NCI-H1417 treated with DMSO at 0.1 percent for 48 hours (cell line): ENCODE measurements at places on chromosomes 16 and 17.

DNA sequence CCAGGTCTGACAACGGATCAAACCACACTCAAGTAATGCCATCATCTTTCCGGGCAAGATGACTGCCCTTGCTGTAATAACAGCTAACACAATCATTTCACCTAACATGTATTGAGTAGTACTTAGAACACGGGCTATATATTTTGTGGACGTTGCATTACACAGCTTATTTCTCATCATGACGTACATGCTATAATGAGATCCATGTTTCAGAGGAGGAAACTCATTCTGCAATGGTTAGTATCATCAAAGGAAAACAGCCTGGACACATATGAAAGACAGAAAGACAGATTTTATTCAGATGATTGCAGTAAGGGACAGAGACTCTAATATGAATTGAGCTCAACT lies 446.7 kb downstream of the HS3ST3B1 start:
- no peak for DNase-seq

- no peak for DNase-seq
Observed at GRCh38 chr16:4051591-4051990, 64.7 kb downstream of the ADCY9 start.

DNA sequence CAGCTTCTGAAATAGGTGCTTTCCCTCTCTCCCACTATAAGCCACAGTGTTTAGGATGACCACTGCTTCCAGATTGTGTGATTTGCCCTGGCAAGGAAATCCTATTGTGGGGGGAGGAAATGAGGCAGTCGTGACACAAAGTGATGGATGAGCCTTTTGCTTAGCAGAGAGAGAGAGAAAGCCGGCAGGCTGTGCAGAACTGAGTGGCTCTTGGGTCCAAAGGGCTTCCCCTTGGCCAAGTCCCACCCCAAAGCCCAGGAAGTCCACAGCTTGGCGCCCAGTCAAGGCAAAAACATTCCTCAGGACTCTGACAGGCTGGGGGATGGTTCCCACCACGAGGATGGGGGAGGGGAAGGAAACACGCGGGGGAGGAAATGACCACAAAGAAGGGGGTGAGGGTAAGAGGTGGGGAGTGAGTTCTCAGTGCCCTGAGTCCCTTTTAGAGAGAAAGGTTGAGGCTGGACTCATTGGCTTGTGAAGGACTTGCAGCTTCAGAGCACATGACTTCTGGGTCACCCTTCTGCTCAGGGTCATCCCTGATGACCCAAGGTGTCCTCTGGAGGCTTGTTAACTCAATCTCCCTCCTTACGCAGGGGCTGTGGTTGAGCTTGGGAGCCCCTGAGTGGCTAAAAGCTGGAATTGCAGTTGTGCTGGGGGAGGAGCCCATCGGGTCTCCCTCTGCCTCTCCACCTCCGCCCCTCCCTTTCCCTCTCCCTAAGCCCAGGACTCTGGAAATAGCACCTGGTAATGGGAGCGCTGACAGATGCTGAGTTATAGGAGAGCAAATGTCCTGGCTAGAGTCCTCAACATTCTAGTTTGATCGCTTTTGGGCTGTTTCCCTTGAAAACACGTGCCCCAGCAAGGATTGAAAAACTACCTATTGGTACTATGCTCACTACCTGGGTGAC lies 10.3 kb upstream of the MSL1 start:
- peak; percentile 57 for DNase-seq

- DNase-seq, result no peak
Observed at GRCh38 chr17:80664217-80664790, 119.7 kb downstream of the RPTOR start.

GRCh38 chr17:72725433-72726068 lies 366.9 kb downstream of the SLC39A11 start:
- DNase-seq, result peak; percentile 27

- no peak for DNase-seq
Observed at GRCh38 chr17:60351012-60351695, 40.8 kb downstream of the USP32 start.

DNA sequence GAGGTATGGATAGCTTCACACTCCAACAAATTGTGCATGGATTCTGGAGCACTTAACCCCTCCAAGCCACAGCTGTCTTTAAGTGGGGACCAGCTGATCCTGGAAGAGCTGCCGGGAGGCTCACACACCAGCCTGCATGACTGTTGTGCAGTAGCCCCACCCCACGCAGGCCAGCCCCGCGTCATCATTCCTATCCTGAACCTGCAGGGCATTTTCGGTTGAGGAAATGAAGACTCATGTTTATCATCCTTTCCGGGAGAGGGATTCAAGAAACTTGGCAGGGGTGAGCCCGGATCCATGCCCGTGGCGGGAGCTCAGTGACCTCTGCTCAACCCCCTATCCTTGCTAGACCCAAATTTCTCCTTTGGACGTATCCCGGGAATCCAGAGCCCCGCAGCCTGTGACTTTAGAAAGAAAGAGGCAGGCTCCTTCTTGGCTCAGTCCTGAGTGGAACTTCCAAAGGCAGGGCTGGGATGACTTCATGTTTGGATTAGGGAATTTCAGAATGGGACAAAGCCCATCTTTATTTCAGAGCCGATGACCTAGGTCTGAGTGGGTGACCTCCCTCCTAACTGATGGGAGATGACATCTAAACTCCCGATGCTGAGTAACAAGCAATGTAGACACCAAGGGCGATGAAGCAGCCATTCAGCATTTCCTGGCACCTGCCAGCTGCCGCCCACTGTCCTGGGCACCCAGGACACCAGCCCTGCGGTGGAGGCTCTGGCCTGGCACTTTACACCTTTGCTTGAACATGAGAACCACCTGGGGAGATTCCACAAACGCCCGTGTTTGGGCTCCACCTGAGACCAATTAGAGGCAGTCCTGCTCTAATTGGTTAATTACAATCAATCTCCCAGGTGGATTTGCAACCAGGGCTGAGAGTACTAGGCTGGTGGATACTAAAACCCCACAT lies 43.3 kb upstream of the CMIP start:
- no peak for DNase-seq

GRCh38 chr16:77745972-77746371 lies 23.7 kb downstream of the NUDT7 start:
- no peak for DNase-seq

DNA sequence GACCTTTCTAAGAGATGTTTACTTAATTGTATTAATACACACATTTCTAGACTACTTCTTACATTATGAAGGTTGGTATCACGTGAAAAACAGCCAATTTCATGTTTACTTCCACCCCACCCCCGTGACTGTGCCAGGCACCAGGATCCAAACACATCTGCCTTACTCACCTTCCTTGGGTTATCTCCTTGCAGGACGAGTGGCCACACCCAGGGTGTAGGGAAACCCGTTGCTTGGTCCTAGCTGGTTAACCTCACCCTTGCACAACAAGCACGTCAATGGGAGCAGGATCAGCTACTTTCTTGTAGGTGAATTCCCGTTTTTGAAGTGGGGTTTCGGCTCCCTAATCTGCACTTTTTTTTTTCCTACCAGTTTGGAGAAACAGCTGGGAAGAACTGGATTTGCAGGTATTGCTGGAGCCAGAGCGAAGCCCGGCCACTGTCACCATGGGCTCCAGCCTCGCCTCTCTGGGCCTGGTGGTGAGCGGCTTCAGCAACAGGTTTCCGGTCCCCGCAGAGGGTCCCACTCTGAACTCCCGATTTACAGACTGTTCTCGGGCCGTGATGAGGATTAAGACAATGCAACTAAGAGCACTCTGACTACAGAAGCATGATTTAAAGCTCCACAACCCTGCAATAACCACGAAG lies 2.1 kb upstream of the UBB start:
- DNase-seq, result no peak

- DNase-seq, result no peak
Observed at GRCh38 chr17:69069226-69069750, 8.6 kb upstream of the ABCA9 start.

DNA sequence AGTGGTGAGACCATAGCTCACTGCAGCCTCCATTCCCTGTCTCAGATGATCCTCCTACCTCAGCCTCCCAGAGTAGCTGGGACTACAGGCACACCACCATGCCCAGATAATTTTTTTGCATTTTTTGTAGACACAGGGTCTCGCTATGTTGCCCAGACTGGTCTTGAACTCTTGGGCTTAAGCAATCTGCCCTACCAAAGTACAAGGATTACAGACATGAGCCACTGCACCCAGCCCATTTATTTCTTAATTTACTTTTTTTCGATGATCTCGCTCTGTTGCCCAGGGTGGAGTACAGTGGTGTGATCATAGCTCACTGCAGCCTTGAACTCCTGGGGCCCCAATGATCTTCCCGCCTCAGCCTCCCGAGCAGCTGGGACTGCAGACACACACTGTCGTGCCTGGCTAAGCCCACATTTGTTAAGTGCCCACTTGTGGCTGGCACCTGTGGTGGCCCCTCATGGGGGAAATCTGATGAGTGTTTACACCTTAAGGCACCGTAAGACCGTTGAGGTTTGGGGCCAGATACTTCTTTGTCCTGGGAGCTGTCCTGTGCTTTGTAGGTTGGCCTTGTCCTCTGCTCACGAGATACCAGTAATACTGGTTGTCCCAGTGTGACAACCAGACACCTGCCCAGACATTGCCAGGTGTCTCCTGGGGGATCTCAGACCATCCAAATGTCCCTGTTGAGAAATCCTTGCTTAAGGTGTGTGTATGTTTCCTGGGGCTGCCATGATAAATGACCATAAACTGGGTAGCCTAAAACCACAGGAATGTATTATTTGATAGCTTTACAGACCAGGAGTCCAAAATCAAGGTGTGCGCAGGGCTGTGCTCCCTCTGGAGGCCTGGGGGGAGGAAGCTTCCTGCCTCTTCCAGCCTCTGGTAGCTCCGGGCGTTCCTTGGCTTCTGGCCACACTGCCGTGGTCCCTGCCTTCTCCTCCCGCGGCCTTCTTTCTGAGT lies 141.4 kb upstream of the GSE1 start:
- DNase-seq, result no peak

DNA sequence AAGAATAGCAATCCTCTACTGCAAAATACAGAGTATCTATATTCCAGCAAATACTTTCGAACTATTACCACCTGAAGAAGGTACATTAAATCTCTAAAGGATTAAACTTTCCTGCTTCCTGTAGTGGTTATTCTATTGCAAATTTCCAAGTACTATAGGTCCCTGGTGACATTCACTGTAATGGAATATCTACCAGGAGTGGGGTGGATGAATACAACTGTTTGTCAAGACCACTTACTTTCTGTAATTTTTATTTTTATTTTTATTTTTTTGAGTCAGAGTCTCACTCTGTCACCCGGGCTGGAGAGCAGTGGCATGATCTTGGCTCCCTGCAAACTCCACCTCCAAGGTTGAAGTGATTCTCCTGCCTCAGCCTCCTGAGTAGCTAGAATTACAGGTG lies 389.5 kb downstream of the TMEM114 start:
- DNase-seq, result no peak

GRCh38 chr16:67112591-67113399 lies 3.1 kb downstream of the PHAF1 start:
- no peak for DNase-seq

- DNase-seq, result no peak
Observed at GRCh38 chr17:10215286-10215685, 16.9 kb upstream of the GAS7 start.

GRCh38 chr16:29901607-29901945 lies 1.3 kb downstream of the ASPHD1 start:
- no peak for DNase-seq

GRCh38 chr17:1197379-1197778 lies 17.6 kb upstream of the ABR start:
- DNase-seq, result no peak

GRCh38 chr17:61340431-61341209 lies 59.0 kb upstream of the TBX2 start:
- DNase-seq, result no peak

DNA sequence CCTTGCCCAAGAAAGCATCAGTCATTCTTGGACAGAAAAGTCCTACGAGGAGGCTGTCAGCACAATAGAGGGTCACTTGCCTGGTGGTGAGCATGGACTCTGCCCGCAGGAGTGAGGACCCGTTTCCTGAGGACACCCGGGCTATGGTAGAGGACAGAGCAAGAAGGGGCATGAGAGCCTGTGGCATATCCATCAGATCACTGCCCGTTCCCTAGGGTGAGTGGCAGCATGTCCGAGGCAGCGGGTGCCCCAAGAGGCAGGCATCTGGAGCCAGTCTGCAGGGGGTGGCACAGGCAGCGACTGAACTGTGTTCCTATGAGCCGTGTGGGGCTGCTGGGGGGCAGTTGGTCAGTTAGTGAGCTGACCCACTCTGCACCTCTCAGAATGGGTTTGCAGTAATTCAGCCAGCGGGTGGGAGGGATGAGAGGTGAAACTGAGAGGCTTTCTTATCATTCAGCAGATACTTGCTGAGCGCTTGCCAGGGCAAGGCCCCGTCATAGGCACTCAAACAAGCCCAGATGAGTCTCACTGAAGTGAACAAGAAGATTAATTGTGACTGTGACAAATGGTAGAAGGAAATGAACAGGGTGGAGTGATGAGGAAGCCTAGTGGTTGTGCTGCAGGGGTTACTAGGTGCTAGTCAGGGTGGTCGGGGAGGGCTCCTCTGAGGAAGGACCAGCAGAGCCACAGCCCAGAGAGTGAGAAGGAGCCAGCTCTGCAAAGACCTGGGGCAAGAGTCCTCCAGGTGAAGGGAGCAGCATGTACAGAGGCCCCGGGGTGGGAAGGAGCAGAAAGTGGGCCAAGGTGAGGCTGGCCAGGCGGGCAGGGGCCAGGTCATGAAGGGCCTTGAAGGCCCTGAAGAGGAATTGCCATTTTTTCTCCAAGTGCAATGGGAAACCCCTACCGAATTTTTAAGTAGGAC lies 87.9 kb downstream of the CLEC16A start:
- no peak for DNase-seq

GRCh38 chr16:73847090-73847489 lies 449.5 kb upstream of the PSMD7 start:
- no peak for DNase-seq

DNA sequence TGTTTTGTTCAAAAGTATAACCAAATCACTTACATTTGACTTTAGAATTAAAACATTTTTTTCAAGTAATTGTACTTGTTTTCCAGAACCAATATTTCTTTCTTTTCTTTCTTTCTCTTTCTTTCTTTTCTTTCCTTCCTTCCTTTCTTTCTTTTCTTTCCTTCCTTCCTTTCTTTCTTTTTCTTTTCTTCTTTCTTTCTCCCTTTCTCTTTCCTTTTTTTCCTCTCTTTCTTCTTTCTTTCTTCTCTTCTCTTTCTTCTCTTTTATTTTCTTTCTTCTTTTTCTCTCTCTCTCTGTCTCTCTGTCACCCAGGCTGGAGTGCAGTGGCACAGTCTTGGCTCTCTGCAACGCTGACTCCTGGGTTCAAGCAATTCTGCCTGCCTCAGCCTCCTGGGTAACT lies 26.4 kb upstream of the PSMC5 start:
- DNase-seq, result no peak

GRCh38 chr17:72766761-72767356 lies 325.6 kb downstream of the SLC39A11 start:
- no peak for DNase-seq

DNA sequence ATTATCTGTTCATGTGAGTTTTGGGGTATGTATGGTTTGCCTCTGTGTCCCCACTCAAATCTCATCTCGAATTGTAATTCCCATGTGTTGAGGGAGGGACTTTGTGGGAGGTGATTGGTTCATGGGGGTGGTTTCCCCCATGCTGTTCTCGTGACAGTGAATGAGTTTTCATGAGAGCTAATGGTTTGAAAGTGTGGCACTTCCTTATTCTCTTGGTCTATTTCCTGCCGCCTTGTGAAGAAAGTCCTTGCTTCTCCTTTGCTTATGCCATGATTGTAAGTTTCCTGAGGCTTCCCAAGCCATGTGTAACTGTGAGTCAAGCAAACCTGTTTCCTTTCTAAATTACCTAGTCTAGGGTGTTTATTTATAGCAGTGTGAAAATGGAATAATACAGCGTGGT lies 128.1 kb upstream of the HS3ST4 start:
- no peak for DNase-seq

- no peak for DNase-seq
Observed at GRCh38 chr17:31627960-31628359, 231.1 kb downstream of the COPRS start.
